ENCODE measurements at places on chromosomes 7 and 10.

- DNase-seq = no peak
Observed at GRCh38 chr10:95214369-95214768, 20.3 kb downstream of the ACSM6 start.

DNA sequence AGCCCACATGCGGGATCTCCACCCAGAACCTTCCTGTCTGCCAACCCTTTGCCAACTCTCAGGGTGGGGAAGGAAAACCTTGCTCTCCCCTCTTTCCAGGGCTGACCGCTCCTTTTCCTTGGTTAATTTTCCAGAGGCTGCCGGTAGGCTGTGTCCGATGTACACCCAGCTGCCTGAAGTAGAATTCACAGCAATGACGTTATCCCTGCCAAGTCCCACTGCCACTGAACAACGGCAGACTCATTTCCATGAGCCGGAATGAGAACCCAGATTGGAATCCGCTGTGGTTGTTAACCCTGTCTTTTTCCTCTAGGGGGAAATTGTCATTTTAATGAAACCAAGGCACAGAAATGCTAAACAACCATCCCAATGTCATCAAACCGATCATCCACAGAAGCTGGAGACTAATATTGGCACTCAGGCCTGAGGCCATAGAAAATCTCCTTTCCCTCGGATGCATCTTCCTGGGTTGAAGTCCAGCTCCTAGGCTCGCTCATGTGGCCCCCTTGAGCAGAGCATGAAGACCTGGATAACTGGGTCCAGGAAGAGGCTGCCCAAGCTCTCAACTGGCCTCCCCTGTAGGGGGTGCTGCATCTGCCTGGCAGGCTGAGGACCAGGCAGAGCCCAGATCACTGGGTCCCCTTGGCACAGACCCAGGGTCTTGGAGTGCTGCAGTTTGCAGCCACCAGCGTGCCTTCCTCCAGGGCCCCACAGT lies 30.4 kb downstream of the KLRG2 start:
- no peak for DNase-seq

GRCh38 chr7:92681633-92682032 lies 91.4 kb upstream of the FAM133B start:
- no peak for DNase-seq

- no peak for DNase-seq
Observed at GRCh38 chr10:94440096-94440495, 37.8 kb downstream of the TBC1D12 start.

- no peak for DNase-seq
Observed at GRCh38 chr7:7237201-7237977, 55.0 kb downstream of the C1GALT1 start.

DNA sequence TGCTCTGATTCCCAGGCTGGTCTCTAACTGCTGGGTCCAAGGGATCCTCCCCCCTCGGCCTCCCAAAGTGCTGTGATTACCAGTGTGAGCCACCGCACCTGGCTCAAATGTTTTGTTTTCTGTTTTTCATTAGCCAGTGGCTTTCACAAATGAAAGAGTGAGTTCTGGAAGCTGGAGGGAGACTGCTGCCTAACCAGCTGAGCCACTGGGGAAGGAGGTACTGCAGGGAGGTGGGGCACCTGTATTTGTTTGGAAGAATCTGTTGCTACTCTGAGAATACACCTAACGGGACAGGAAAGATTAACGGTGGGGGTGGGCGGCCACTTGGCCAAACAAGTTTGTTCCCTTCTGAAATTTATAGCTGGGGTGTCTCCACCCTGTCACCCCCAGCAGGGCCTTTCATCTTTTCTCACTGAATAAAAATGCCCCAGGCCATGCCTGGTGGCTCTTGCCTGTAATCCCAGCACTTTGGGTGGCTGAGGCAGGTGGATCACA lies 4.7 kb downstream of the STOX1 start:
- DNase-seq = no peak

DNA sequence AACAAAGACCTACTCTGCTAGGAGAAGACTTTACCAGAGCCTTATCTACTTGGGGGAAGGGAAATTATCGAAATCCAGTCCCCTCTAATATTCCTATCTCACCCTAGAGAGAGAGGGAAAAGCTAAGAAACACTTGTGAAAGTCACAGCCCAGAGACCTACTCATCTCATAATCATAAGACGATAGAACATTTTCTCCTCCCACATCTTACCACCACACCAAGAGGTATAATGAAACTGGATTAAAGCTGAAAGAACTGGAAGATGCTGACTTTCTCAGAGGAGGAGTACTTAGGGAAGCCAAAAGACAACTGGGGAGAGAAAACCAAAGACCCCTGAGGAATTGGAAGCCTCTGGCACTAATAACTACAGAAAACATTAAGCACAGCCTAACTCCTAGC lies 10.8 kb upstream of the CPA5 start:
- no peak for DNase-seq

DNA sequence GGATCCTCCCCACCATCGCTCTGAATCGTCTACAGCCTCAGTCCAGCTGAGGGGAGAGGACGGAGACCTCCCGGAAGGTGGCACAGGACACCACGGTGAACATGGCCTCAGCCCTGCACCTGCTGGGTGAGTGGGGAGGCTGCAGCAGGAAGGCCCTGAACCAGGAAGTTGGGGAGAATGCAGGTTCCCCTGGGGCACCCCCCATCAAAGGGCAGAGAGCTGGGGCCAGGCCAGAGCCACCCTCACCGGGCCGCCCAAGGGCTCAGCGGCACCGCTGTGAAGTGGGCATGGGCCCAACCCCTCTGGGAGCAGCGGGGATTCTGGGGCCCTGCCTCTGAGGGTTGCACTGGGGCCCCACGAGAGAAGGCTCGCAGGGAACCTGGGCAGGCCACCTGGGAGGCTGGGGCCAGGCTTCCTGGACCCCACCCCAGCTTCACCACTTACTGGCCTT lies 98.7 kb downstream of the MICALL2 start:
- no peak for DNase-seq

- DNase-seq = no peak
Observed at GRCh38 chr10:11473128-11473760, 138.2 kb downstream of the USP6NL start.

GRCh38 chr7:42241424-42241823 lies 4.4 kb upstream of the GLI3 start:
- DNase-seq = no peak

- DNase-seq = no peak
Observed at GRCh38 chr10:6833458-6834011, 253.5 kb upstream of the PRKCQ start.

DNA sequence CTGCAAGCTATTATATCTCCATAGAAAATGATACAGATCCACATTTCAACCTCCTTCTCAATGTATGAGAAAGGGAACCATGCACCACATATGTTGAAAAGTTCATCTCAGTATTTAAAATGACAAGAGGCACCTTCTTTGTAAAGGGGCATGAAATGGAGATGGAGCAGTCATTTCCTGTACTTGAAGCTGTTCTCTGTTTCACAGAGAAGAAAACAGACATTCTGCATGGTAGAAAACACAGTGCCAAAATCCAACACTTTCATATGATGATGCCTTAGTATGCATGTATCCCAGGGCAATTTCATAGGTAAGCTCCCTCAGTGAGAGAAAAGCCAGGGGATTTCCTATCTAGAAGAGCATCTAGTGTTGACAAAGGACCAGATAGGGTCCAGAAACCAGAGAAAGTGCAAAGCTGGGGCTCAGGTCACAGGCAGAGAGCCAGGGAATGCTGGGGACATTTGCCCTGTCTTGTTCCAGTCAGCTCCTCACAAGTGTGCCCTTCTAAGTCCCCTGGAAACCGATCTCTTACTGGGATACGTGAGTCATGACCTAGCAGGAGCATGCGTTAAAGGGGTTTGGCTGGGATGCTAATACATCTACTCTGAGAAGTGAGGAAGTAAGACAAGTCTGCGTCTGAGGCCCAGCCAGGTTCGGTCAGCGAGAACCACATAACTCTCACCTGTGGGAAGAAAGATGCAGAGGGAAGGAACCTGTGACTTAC lies 118.7 kb downstream of the ICA1 start:
- no peak for DNase-seq

- no peak for DNase-seq
Observed at GRCh38 chr7:112065758-112066157, 140.4 kb downstream of the DOCK4 start.

DNA sequence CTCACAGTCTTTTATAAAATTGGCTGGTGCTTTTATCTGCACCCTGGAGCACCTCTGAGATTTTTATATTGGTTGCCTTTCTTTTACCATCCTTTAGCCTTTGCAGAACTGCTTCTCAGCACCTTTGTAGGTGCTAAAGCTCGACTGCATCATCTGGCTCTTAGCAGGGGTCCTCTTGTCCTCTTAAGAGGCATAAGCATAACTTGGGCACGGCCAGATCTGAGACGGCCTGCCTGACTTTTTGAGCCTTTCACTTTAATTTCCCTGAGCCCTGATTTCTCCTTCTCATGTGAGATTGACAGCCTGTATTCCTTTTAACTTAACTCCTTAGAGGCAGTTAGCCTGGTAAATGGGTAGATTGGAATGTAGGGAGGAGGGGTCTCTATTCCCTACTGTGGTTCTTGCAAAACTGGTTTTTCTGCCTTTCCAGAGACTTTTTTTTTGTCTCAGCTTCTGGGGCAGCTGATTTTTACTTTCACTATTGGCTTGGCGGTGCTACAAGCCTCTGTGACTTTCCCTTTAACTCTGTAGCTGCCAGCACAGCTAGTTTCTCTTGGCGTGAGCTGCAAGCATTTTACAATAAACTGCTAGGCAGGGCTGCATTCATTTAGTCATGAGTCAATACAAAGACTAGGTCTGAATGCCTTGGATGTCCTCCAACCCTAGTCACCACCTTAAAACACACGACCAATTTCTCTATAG lies 24.0 kb downstream of the ZPBP start:
- DNase-seq = no peak

DNA sequence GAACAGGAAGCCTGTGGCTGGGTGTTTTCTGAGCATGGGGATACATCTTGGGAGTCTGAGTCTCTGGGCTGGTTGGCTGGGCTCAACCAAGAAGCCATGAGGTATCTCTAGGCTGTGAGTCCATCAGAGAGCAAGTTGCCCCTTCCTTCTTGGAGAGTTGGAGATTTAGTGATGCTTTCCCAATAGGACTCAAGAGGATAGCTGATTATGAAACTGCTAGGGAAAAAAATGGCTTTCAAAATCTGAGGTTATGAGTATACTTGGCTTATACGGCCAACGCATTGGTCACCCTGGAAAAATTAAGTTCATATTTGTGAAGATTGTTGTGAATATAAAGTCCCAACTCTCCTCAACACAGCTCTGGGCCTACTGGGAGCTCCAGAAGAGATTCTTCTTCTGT lies 162.7 kb upstream of the KMT2E start:
- no peak for DNase-seq

DNA sequence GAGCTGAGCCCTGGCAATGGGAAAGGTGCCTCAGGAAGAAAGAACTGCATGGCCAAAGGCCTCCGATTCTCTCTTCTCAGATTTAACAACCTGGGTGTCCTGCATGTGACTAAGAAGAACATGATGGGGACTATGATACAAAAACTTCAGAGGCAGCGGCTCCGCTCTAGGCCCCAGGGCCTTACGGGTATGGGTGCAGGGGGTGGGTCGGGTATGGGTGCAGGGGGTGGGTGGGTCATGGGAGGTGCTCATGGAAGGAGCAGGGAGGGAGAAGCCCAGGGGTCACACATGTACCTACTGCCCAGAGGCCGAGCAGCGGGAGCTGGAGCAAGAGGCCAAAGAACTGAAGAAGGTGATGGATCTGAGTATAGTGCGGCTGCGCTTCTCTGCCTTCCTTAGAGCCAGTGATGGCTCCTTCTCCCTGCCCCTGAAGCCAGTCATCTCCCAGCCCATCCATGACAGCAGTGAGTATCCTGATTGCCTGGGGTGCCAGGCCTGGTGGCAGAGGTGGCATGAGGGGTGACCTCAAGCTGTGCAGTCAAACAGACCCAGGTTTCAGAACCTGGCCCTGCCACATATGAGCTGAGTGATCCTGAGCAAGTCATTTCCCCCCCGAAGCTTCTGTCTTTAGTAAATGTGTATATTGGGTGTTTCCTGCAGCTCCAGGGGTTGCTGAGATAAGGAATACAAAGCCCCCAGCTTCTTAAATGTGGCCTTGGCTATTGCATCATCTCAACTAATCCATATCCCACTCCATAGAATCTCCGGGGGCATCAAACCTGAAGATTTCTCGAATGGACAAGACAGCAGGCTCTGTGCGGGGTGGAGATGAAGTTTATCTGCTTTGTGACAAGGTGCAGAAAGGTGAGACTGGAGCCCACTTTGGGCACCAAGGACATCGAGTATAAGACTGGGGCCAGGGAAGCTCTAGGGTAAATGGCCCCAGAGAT lies 2.0 kb downstream of the NFKB2 start:
- DNase-seq = no peak

DNA sequence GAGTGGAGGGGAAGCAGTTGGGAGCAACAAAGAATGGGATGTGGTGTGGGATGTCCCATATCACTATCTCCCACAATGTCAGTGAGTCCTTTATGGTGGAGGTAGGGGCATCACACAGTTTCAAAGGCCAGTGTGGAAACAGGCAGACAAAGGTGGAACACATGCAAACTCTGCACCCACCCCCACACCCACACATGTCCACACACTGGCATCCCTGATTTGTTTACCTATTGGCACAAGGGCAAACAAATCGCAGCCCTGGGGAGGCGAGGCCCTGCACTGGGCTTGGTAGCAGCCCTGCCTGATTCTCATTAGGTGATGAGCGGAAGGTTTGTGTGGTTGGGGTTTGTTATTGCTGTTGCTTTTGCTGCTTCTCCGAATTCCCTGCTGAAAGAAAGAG lies 243.3 kb downstream of the GRID1 start:
- no peak for DNase-seq

DNA sequence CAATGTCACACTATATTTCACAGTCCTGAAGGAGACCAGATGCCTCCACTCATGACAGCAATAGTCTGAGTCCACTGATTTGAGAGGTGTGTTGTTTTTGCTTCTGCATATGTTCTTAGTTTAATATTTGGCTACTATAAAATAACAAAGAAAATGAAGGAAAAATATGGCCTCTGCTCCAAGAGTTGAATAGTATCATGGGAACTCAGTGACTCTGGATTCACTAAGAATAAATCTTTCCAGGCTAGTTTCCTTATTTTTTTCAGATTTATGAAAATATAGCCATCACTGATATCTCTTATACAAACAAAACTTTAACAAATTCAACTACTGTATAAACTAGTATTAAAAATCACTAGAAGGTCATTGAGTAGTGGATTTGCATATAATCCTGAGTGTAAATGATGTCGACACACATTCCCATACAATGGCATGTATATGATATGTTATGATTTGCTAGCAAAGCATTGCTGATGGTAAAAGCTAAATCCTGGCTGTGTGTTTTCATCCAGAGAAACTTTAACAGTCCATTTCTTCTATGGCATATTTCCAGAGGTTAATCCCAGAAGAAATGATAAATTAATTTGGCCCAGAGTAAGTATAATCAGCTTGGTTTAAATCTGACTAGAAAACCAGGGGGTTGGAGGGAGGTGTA lies 66.0 kb upstream of the VIPR2 start:
- no peak for DNase-seq

DNA sequence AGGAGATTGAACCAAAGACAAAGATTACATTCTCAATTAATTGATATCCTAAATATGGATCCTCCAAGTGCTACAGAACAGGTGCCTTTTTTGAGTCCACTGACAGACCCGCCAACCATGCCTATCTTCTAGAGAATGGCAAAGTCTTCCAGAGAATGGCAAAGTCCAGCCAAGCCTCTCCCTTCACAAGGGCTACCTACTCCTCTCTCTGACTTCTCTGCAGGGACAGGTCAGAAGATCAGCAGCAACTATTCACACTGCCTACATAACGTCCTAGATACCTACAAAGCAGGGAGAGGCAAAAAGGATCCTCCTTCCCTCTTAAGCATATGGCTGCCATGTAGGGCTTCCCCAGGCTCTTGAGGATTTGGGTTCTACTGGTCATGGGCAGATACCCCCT lies 12.4 kb downstream of the UBE2H start:
- DNase-seq = no peak

GRCh38 chr10:22271786-22272185 lies 44.4 kb upstream of the COMMD3 start:
- no peak for DNase-seq

- DNase-seq = no peak
Observed at GRCh38 chr10:78905957-78906308, 162.8 kb upstream of the ZMIZ1 start.
